Mammary epithelial cell (primary cell): ENCODE measurements at places on chromosomes 7 and 10. TPM values are rescaled to one million over a fixed set of nuclear protein-coding genes. Genes with fewer than 3 reads are reported as not detected.

BMPER gene
- not detected in 2 replicates for total RNA-seq

IRF5 gene
- total RNA-seq = 10.9 and 11.0 TPM in 2 replicates

RPEL1 gene
- total RNA-seq = 0.16 TPM in 1 of 2 replicates, not detected in the other

CYP2C19 gene
- total RNA-seq = not detected

PANK1 gene
- total RNA-seq = 4.7 TPM

TRPV5 gene
- not detected in 2 replicates for total RNA-seq

ERVW-1 gene
- total RNA-seq = not detected

PRF1 gene
- total RNA-seq = not detected

PAPSS2 gene
- total RNA-seq = 6.8 and 9.1 TPM in 2 replicates

GPR26 gene
- not detected for total RNA-seq

PPP1R3C gene
- total RNA-seq = 11.3 TPM

GDF10 gene
- total RNA-seq = not detected in 2 replicates

SRRM3 gene
- total RNA-seq = 0.17 TPM
